ENCODE measurements at places on chromosomes 6 and 20.

- DNase-seq: peak; percentile 53
These were observed 14.5 kb downstream of the GNL1 start for GRCh38 chr6:30541515-30542403.

DNA sequence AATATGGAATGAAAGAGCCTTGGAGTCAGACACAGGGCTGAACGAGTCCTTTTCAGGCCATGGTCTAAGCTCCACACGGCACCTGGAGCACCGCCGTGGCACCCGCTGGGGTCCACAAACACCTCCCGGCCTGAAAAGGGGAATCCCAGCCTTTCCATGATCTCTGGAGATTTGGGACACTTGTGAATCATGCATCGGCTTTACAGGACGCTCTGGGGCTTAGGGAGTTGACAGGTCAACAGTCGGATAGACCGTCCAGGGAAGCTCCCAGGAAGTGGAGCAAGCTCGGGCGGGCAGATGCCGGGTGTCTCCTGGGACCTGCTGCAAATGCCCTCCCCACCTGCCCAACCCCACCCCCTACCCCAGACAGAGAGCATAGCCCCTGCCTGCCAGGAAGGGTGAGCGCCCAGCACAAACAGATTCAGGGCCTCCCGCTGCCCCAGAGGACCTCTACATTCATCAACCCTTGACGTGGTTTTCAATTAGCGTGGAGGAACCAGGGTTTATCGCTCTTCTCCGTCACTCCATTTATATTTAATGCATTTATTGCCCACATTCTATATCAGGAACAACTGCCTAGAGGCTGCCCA lies 53.6 kb downstream of the YTHDF1 start:
- no peak for DNase-seq

- no peak for DNase-seq
These were observed 1.2 kb downstream of the LPA start for GRCh38 chr6:160662842-160663241.

DNA sequence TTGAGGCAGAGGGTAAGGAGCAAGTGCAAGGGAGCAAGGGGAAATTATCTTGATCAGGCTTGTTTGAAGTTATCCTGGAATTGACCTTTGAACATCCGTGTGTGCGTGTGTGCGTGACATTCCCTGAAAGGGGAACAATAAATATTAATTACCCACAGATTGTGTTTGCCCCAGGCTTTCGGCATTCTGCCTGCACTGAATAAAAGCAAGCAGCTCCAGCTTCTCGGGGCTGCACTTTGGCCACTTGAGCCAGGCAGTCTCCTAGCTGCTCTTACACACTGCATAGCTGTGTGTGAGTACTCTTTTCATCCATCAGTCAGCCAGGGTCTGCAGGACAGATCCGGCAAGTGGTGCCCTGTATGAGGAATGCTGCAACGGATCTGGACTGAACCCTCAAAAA lies 107.7 kb upstream of the BTN3A2 start:
- no peak for DNase-seq
